ENCODE measurements at places on chromosomes 3 and 15. TPM values are rescaled to one million over a fixed set of nuclear protein-coding genes. Genes with fewer than 3 reads are reported as not detected.

- no peaks in the 10 kb centered on the region for H3K27me3 ChIP-seq
- no peak for DNase-seq
- no peak overlapping the region for H3K27ac ChIP-seq
- H3K4me1 ChIP-seq: no peaks in the 10 kb centered on the region
- H3K4me3 ChIP-seq: no peak overlapping the region
- H3K36me3 ChIP-seq: no peaks in the 10 kb centered on the region
Measured at GRCh38 chr15:87866961-87867360, 389.6 kb downstream of the NTRK3 start.

GRCh38 chr3:156644958-156645357, 29.4 kb upstream of the TIPARP start:
- H3K4me3 ChIP-seq: no peak overlapping the region
- H3K27ac ChIP-seq: no peak overlapping the region
- no peaks in the 10 kb centered on the region for H3K36me3 ChIP-seq
- DNase-seq: no peak
- no peaks in the 10 kb centered on the region for H3K27me3 ChIP-seq

Gene TMEM40
- not detected for total RNA-seq

GRCh38 chr3:70383360-70383831, 71.0 kb upstream of the MDFIC2 start:
- H3K4me1 ChIP-seq: no peaks in the 10 kb centered on the region
- H3K27ac ChIP-seq: no peak overlapping the region
- H3K27me3 ChIP-seq: no peaks in the 10 kb centered on the region
- no peak overlapping the region for H3K4me3 ChIP-seq

DNA sequence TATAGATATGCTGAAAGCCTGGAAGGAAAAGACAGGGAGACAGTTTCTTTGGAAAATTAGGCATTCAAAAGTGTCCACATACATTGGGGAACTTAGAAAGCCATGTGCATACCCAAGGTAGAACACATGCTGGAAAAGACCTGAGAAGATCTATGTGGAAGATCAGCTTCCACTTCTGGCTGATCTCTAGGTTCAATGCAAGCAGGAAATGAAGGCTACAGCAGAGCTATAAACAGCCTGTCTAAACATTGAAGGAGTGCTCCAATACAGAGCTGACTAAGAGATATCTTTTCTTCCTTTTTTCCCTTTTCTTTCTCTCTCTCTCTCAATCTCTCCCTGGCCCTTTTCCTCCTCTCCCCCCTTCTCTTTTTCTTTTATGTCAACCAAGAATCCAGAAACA, 73.6 kb upstream of the TCF12 start:
- H3K36me3 ChIP-seq: no peaks in the 10 kb centered on the region
- DNase-seq: no peak
- H3K27ac ChIP-seq: no peak overlapping the region
- H3K27me3 ChIP-seq: no peaks in the 10 kb centered on the region
- H3K4me1 ChIP-seq: no peaks in the 10 kb centered on the region

GRCh38 chr3:39751286-39751685, 58.1 kb upstream of the MYRIP start:
- H3K27ac ChIP-seq: no peak overlapping the region
- H3K27me3 ChIP-seq: no peaks in the 10 kb centered on the region
- no peak overlapping the region for H3K4me3 ChIP-seq
- no peak for DNase-seq

Gene LINGO1
- total RNA-seq: 8.4 TPM

DNA sequence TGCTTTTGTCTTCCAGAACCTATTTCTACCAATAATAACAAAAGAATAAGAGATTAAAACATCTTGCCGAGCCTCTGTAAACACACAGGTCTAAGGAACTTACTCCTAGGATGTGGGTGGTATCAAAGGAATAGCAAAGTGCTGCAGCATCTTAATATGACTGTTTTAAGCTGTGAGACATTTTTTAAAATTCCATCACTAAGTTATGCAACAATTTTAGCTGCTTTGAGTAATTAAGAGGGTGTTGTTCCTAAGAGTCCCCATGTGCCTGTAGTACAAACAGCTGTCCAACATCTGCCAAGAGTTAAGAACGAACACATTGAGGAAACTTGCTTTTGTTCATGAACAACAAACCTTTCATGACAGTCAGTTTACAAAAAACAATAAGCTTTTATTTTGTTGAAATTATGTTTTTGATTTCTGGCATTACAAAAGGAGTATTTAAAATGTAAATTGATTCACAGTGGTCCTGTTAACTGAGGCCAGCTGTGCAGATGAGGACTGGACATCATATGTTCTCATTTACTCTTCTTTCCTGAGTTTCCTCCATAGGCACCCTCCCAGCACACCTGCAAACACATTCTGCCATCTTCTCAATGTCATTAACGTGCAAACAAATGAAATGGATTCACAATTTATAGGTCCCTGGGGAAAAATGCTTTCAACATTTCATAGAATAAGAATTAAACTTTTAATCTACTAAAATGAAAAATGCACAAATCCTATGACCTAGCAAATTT, 337.3 kb upstream of the ARHGEF26 start:
- no peaks in the 10 kb centered on the region for H3K4me1 ChIP-seq
- no peak overlapping the region for H3K27ac ChIP-seq
- no peaks in the 10 kb centered on the region for H3K27me3 ChIP-seq
- no peak overlapping the region for H3K4me3 ChIP-seq

Gene AZI2
- total RNA-seq: 40.0 TPM

Gene ZKSCAN7
- 3.9 TPM for total RNA-seq

DNA sequence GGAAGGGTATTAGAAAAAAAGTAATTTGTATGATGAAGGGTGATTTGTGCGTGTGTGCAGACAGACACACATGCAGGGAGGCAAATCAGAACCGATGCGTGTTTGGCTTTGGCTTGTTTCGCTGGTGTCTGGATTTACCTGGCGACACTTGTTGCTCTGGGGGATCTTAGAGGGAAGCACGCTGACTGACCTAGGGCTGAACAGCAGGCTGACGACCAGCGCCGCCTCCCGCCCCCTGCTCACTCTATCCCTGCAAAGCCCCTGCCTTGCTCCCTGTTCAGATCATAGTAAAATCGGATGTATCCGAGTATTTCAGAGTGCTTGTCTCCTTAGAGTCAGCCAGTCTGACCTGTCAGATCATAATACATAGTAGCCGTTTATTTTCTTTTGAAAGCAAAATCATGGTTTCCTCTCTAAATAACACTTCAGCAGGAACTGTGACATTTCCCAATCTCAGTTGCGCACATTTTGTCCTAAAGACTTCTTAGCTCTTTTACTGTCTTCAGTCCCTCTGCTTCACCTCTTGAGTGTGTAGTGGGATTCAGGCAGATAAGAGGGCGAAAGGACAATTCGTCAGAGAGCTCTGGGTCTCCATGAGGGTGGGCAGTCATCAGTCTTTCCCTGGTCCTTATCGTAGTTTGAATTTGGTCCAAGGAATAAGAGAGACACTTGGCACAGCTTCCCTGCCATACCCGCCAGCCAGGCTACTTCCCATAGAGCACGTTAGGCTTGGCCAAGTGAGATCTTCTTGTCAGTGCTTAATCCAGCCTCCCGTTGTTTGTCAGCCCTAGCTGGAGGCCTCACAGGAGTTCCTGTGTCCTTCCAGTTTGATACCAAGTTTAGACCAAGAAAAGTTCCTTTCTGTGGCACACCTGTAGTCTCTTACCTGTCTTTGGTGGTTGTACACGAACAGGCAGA, 97.4 kb downstream of the PGPEP1L start:
- DNase-seq: no peak
- H3K4me1 ChIP-seq: peaks cover 9% of the 10 kb centered on the region
- no peaks in the 10 kb centered on the region for H3K36me3 ChIP-seq
- H3K27ac ChIP-seq: no peak overlapping the region
- H3K4me3 ChIP-seq: no peak overlapping the region

DNA sequence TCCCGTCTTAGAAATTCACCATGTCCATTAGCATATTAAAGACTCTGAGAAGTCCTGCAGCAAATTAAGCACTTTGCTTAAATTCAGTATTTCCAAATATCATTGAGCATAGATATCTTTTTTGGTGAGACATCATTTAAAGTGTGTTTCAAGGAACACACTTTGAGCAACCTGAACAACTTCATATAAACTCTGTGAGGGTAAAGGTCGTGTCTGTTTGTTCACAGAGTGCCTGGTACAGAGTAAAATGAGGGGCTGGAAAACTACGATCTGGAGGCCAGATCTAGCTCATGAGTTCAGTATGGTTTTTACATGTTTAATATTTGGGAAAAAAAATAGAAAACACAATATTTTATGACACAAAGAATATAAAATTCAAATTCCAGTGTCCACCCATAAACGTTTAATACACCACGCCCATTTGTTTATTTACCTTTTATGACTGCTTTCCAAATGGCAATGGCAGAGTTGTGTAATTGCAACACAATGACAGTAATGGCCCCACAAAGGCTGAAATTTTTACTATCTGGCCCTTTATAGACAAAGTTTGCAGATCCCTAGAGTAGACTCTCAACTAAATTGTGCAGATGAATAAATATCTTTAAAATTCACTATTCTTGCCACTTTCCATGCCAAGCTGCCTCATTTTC, 67.4 kb downstream of the SNTN start:
- no peak overlapping the region for H3K4me3 ChIP-seq
- H3K36me3 ChIP-seq: no peaks in the 10 kb centered on the region
- H3K27ac ChIP-seq: no peak overlapping the region
- no peak for DNase-seq
- no peaks in the 10 kb centered on the region for H3K27me3 ChIP-seq

DNA sequence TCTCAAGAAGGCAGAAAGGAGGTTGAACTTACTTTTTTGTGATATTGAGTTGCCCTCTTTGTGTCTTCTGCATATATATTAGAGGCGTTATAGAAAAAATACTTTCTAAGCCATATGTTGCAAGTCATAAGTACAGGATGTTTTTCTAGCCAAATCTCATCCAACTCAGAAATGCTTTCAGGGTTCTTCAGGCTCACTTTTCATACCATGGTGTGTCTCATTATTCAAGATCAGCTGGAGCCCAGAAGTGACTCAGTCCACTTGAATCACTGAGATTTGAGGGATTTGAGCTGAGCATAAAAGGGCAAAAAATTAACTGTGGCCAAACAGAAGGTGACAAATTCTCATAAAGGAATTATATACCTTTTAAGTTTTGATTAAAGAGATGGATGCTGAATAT, 157.3 kb downstream of the WNT5A start:
- no peaks in the 10 kb centered on the region for H3K4me1 ChIP-seq
- no peak for DNase-seq
- no peaks in the 10 kb centered on the region for H3K36me3 ChIP-seq
- peak overlapping the region; percentile 45 for H3K27ac ChIP-seq

DNA sequence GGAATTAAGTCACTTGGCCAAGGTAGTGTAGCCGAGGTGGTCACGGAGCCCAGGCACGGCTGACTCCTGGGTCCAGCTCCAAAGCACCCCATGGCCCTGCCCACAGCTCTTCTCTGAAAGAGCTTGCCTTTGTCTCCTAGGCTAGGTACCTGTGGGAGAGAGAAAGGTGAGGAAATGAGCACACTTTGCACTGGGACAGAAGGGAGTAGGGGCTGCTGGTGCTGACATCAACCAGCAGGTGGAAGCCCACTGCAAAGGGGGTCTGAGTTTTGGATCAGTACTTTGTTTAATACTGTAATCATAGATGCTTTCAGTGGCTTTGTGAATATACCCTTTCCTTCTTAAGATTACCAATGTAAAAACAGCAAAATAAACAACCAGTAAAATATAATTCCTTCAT, 128.3 kb upstream of the EIF1B start:
- DNase-seq: no peak
- no peaks in the 10 kb centered on the region for H3K4me1 ChIP-seq
- H3K36me3 ChIP-seq: no peaks in the 10 kb centered on the region

Gene TMEM212
- not detected for total RNA-seq

GRCh38 chr3:49671291-49672288, 2.6 kb upstream of the APEH start:
- peaks cover 8% of the 10 kb centered on the region for H3K4me1 ChIP-seq
- DNase-seq: peak; percentile 54

DNA sequence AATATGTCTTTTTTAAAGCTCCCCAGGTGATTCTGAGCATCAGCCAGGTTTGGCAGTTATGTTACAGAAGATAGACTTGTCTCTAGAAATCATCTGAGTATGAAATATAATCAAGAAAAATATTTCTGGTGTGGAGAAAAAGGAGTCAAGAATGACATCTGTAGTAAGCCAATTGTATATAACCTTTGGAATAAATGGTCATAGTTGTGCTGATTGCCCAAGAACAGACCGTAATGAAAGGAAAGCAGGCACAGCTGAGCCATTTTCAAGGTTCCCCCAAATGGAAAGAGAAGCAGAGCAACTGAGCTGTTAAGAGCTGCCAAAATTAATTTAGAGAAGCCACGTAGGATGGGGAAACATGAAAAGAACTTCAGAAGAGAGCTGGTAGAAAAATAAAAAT, 26.6 kb downstream of the GOLM2 start:
- H3K4me1 ChIP-seq: no peaks in the 10 kb centered on the region
- no peak overlapping the region for H3K27ac ChIP-seq
- no peaks in the 10 kb centered on the region for H3K27me3 ChIP-seq
- no peak for DNase-seq
- H3K36me3 ChIP-seq: no peaks in the 10 kb centered on the region
- H3K4me3 ChIP-seq: no peak overlapping the region

Gene GHSR
- not detected for total RNA-seq

Gene BCHE
- 15.4 TPM for total RNA-seq

GRCh38 chr3:107068980-107069379, 308.3 kb upstream of the CCDC54 start:
- H3K27ac ChIP-seq: no peak overlapping the region
- no peak for DNase-seq
- no peaks in the 10 kb centered on the region for H3K36me3 ChIP-seq
- H3K27me3 ChIP-seq: no peaks in the 10 kb centered on the region
- no peak overlapping the region for H3K4me3 ChIP-seq

DNA sequence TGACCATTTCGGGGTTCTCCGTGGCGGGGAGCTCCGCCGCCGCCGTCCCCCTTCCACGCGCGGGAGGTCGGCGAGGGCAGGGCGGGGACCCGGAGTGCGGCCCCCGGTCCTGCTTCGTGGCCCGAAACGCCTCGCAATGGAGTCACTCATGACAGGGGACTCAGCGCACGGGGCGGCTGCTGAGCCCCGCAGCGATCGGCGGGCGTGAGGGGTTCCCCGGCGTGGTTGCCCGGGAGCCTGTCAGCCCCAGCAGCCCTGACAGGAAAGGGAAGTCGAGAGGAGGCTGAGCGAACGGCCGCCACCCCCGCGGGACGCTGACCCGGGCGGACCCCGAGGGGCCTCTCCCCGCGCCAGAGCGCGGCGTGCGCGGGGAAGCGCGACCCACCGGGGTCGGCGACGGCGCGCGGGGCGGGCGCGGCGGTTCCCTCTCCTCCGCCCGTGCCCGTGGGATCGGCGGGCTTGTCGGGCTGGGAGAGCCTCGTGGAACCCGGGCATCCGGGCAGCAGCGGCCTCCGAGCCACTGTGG, 564 bp upstream of the PIGZ start:
- no peak for DNase-seq
- no peaks in the 10 kb centered on the region for H3K27me3 ChIP-seq
- H3K4me1 ChIP-seq: no peaks in the 10 kb centered on the region
- H3K36me3 ChIP-seq: no peaks in the 10 kb centered on the region
- peak overlapping the region; percentile 11 for H3K27ac ChIP-seq

Measured in uterus (tissue), 4 donors.